ENCODE measurements at places on chromosomes 16 and 17.

GRCh38 chr16:76988526-76988925 is 202.5 kb upstream of the MON1B start:
- DNase-seq = no peak

GRCh38 chr16:47847220-47847970 is 308.4 kb downstream of the ABCC12 start:
- no peak for DNase-seq

- DNase-seq = peak; percentile 57
Observed at GRCh38 chr16:68091380-68092261, 6.5 kb downstream of the NFATC3 start.

- DNase-seq = no peak
Observed at GRCh38 chr16:6573577-6573976, 759.1 kb upstream of the RBFOX1 start.

DNA sequence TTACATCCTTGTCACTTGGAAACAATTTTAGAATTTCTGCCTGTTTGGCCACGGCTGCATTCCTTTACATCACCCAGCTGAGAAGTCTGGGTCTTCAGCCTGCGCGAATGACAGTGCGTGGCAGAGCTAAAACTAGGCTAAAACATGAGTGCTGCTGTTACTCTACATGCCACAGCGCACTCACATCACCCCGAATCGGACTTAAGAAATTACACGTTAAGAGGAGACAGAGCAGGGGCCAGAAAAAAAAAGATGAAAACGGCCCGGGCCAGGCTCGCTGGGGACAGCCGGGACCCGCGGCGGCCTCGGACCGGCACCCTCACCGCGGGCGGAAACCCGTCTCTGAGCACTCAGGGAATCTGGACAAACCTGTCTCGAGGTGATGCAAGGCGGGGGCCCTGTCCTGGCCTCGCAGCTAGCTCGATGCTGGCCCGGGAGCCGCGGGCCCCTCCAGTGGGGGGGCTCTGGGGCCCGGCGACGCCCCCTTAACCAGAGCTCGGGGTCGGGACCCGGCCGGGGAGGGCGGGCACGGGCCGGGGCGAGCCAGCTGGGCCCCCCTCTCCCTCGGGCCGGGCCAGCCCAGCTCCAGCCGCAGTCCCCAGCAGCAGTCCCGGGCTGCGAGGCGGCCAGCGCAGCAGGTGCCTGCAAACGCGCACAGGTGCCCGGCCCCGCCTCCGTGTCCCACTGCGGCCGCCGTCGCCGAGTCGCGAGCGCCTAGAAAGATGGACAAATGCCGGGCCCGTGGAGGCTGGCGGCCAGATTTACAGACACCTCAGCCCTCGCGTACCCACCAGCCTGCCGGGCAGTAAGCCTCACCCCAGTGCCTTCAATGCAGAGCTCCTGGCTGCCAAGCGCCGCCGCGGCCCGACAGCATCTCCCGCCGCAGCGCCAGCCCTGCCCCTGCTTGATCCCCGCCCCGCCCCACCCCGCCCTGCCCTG is at the start of gene AKTIP:
AKTIP (minus strand) TSS at position 879 of the 939 bp plus-strand sequence. CDS start 2,950 bp downstream, outside the sequence.
- no peak for DNase-seq

DNA sequence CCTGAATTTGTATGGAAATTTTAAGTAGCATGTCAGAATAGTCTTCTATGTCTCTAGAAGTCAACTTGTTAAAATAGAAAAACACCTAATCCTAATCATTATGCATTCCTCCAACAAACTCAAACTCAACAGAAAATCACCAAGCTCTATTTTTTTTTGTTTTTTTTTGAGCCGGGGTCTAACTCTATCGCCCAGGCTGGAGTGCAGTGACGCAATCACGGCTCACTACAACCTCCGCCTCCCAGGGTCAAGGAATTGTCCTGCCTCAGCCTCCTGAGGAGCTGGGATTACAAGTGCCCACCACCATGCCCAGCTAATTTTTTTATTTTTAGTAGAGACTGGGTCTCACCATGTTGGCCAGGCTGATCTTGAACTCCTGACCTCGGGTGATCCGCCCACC is 9.8 kb downstream of the TMEM231 start:
- DNase-seq = no peak

DNA sequence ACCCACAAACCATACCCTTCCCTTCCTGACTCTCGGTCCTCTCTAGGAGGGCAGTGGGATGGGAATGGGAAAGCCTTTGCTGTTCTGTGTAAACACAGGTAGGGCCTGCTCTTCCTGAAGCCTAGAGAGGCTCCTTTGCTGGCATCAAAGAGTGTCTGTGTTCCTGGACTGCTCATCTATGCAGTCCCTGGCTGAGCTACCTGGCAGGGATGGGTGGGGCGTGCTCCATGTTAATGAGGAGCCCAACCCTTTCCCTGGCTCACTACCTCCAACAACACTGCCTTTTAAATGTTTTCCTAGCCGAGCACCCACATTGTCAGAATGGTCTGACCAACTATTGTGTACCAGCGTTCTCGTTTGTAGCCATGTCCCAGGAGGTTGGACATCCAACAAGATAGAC is 26.6 kb upstream of the NAGLU start:
- no peak for DNase-seq

DNA sequence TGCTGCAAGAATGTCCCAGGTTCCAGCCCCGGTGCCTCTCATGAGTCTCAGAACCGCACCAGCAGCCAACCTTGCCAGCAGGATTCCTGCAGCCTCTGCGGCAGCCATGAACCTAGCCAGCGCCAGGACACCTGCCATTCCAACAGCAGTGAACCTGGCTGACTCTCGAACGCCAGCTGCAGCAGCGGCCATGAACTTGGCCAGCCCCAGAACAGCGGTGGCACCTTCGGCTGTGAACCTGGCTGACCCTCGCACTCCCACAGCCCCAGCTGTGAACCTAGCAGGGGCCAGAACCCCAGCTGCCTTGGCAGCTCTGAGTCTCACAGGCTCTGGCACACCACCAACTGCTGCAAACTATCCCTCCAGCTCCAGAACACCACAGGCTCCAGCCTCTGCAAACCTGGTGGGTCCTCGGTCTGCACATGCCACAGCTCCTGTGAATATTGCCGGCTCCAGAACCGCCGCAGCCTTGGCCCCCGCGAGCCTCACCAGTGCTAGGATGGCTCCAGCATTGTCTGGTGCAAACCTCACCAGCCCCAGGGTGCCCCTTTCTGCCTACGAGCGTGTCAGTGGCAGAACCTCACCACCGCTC is 9.8 kb downstream of the ELOB start:
- DNase-seq = no peak

GRCh38 chr17:45279898-45280297 is 18.0 kb upstream of the SPATA32 start:
- DNase-seq = no peak

- DNase-seq = no peak
Observed at GRCh38 chr16:9092282-9092977, 986 bp downstream of the HAPSTR1 start.

DNA sequence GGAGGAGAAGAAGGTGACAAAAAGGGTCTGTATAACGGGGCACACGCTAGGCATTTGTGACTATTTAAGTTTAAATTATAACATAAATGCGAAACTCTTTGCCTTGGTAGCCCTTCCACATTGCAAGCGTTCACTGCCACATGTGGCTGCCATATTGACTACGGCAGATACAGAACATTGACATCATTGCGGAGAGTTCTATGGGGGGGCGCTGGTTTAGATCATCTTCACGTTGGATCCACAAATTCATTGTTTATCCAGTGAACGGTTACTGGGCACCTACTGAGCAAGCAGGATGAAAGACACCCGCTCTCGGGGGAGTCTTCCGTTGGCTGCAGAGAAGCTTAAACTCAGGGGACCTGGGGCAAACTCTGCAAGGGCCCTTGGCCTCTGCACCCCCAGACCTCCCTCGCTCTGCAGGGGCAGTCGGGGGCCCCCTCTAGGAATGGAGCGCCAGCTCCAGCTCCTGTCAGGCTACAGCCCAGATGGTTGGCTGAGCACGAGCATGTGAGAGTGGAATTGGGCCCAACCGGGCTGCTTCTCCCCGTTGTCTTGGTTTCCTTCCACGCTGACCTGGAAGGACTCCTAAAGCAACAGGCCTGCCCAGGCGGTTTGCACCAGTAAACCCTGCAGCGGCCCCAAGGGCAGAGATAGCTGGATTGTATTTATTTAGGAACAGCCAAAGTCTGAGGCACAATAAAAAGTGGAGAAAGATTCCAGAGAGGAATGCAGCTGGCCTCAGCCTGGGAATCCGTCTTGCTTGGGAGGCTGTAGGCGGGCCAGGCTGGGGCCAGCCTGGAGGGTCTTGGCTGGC is 172.2 kb downstream of the SEC14L1 start:
- no peak for DNase-seq

GRCh38 chr17:79188048-79188447 is 113.4 kb downstream of the ENGASE start:
- DNase-seq = no peak

DNA sequence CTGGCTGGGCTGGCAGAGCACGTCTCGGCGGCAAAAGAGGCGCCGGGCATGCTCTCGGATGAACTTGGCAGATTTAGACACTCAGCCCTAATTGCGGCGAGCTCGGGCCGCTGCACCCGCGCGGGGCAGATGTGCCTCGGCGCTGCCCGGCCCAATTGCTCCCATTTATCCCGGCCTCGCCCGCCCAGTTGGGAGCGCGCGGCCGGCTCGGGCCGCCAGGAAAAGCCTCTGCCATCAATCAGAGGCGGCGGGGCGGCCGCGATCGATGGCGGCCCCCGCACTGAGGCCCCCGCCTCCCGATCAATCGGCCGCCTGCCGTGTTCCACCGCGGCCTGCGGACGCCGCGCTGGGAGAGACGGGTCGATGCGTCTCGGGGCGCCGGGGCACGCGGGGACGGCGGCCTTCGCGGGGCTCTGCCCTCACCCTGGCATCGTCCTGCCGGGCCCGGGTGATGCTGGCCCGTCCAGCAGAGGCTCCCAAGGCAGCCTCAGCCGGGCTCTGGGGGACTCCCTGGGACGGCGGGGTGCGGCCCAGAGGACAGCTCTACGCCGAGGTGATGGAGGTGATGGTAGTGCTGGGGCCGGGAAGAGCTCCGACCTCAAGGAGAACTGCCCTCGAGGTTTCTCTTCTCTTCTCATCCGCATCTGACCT is 200.9 kb upstream of the N4BP1 start:
- no peak for DNase-seq

DNA sequence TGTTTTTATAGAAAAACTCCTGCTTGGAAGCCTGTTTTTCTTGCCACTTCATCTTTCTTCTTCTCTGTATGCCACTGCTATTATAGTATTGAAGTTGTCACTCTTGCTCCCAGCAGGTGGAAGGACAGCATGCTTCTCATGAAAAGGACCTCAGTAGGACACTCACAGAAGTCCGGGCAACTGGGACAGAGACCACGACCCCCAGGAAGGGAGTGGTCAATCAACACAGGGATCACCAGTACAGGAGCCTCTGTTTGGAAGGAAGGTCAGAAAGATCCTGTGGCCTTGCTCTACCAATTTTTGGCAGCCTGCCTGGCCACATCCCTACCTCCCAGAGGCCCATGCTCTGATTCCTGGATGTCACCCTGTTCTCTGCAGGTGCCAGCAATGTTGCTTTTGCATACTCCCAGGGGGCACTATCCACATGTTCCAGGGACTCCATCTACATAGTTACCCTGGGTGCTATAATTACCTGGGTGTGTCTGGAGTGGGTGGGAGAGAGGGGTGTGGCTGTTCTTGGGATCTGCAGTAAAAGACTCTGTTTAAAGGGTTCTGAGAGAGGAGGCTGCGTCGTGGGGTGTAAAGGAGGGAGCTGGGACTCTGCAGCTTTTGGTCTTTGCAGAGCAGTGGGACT is 13.7 kb upstream of the AKAP10 start:
- no peak for DNase-seq

GRCh38 chr16:60642956-60643355 is 1393.3 kb downstream of the CDH8 start:
- DNase-seq = no peak

GRCh38 chr16:23694644-23695373 is 16.1 kb downstream of the PLK1 start:
- no peak for DNase-seq

- no peak for DNase-seq
Observed at GRCh38 chr16:88783391-88784073, 1.5 kb downstream of the PIEZO1 start.

- DNase-seq = no peak
Observed at GRCh38 chr17:45289301-45290268, 27.2 kb downstream of the MAP3K14 start.

DNA sequence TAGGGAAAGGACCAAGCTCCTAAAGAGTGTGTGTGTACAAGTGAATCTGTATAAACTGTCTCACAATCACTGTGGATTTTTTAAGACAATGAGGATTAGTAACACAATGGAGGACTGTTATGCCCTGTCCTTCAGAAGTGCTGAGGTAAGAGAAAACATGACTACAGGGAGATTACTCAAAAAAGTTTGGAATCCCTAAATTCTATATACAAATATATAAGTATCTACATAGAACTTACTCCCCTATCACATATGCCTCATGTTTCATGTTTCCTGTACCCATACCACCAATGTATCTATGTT is 81.9 kb downstream of the STH start:
- DNase-seq = no peak

DNA sequence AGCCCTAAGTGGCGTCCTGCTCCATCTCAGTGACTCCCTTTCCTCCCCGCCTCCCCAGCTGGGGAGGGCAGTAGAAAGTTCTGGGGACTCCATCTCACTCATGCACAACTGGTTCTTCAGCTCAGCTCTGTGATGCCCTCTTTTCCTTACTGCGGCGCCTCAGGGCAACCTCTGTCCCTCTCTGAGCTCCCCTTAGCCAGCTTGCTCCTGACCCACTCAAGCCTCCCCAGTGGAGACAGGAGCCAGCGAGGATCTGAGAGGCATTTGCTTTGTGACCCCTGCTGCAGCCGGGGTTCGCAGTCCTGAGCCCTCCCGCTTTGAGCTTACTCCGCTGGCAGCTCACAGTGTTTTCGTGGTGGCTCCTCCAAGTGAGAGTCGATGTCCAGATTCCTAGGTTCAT is 6.2 kb upstream of the MRC2 start:
- no peak for DNase-seq

GRCh38 chr16:65598621-65599020 is 476.8 kb upstream of the CDH11 start:
- no peak for DNase-seq

DNA sequence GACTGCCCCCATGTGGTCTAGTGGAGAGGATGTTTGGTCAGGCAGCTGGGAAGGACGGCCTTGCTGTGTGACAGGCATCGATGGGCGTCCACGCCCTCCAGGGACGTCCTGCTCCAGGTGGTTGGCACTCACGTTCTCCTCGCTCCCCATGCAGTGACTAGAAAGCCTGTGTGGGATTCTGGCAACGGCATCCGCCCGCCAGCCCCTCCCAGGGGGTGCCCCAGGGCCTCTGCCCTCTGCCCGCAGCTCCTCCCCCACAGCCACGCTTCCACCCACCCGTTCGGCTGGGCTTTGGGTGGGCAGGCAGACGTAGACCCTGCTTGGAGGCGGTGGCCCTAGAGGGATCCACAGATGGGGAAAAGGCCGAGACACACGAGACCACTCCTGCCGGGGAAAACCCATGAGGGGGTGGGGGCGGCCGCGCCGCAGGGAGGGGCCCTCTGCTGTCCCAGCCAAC is 4.7 kb upstream of the IL17C start:
- DNase-seq = no peak

GRCh38 chr16:50335196-50335958 is 33.4 kb downstream of the BRD7 start:
- DNase-seq = no peak
